Thymus (tissue), 14 donors: ENCODE measurements at places on chromosomes 5 and 9.

DNA sequence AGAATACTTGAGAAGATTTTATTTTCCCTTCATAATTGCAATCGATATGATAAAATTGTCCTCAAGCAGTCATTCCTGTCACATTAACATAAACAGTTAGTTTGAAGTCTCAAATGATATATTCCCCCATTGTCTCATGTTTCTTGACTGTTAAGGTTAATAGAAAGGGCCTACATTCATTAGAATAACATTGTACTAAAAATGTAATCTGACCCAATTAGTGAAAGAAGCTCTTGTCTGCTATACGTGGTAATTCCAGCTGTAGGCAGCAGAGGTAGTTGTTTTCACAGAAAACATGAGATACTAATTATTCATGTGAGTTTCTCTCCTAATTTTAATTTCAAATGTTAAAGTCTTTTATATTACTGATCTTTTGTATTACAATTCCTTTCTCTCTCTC is 25.9 kb upstream of the AP3B1 start:
- DNase-seq, result no peak

DNA sequence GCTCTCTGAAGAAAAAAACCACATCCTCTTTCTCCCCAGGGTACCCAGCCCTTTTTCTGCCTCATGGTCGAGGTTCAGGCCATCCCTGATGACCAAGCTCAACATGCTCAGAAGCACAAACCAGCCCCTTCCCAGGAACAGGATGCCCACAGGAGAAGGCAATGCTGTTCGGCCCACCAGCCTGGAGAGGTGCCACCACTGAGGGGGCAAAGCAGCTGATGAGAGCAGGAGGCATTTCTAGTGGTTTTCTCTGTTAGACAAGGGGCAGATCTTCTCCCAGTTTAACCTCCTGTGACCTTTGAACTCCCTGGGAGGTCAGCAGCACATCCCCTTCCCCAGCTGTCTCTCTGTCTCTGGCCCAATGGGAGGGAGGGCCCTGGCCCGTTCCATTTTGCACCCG is 73.0 kb downstream of the PAX5 start:
- no peak for DNase-seq

GRCh38 chr5:155983954-155984353 is 343.0 kb upstream of the SGCD start:
- DNase-seq, result no peak

- DNase-seq, result no peak
Observed at GRCh38 chr9:127524373-127524772, 73.1 kb downstream of the LRSAM1 start.

GRCh38 chr5:16935231-16936149 is 598 bp downstream of the MYO10 start:
- no peak for DNase-seq

DNA sequence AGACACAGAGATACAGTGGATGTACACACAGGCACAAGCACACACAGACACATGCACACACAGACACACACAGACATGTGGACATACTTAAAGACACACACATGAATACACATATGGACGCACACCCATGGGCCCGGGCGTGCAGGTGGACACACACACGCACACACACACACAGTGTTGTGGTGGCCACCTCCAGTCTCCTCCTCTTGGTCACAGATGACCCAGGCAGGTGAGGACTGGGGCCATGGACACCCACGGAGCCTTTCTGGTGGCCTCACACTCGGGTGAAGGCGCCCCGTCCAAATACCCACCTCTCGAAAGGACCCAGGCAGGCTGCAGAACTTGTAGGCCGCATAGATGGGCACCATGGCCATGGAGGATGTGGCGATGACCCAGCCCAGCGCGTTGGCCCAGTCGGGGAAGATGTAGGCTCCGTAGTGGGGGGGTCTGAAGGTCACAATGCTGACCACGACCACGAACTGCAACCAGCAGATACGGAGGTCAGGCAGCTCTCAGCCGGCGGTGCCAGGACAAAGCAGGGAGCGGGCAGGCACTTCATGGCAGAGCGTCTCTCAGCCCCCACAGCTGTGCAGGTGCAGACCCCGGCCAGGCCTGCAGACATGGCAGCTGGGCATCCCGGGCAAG is 42.5 kb downstream of the SLC6A3 start:
- DNase-seq, result no peak

- DNase-seq, result no peak
Observed at GRCh38 chr9:111648066-111648465, 13.3 kb upstream of the GNG10 start.

- no peak for DNase-seq
Observed at GRCh38 chr5:77853353-77853907, 77.3 kb upstream of the TBCA start.

GRCh38 chr9:133188843-133189180 is 20.2 kb downstream of the OBP2B start:
- no peak for DNase-seq

DNA sequence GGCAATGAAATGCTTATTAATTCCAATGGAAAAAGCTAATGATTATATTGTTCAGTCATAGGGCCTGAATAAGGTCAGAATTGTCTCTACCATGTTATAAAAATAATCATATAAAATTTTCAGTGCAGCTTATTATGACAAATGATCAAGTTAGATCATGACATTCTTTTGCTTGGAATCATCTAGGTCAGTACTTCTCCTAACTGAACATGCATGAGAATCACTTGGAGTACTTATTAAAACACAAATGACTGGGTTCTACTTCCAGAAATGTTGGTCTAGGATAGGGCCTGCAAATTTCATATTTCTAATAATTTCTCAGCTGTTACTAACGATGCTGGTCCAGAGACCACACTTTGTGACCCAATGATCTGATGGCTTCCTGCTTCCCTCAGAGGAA is 806.0 kb upstream of the ZNF608 start:
- no peak for DNase-seq

DNA sequence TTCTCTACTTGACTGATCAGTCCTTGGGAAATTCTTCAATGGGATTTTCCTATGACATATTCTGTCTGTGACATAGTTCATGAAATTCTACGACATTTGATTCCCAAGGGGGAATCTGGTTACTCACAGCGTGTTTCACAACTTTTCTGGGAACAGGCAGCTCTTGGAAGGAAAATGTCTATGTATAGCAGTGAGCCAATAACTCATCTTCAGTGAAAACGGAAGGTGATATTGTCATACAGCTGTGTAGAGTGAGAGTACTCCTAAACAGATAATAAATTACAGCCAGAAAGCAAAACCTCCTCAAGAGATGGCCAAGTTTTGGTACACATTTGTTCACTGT is 91.4 kb downstream of the C9orf152 start:
- DNase-seq, result no peak

DNA sequence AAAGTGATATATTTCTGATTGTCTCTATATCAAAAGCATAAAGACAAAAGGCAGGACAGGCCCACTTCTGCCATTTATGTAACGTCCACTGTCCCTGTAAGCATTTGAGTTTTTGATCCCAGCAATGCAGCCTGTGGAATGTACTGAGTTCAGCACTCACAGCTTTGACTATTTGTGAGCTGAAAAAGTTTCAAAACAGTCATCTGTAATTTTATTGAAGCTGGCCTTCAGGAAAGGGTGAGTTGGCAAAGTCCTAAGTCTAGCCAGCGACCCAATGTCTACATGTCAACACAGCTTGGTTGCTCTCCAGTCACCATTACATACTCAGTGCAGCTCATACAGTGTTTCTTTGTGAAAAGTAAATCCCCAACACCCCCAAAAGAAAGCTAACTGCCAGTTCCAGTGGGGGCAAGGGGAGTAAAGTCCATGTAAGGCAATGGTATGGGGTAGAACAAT is 9.7 kb downstream of the LIFR start:
- DNase-seq, result no peak

- DNase-seq, result no peak
Observed at GRCh38 chr9:128438343-128439109, 17.3 kb upstream of the ODF2 start.

GRCh38 chr9:34049630-34050384 is 1.1 kb upstream of the UBAP2 start:
- DNase-seq, result no peak

GRCh38 chr5:167943343-167943742 is 348.1 kb upstream of the WWC1 start:
- DNase-seq, result no peak

GRCh38 chr9:83432104-83432627 is 106.0 kb downstream of the FRMD3 start:
- DNase-seq, result no peak

DNA sequence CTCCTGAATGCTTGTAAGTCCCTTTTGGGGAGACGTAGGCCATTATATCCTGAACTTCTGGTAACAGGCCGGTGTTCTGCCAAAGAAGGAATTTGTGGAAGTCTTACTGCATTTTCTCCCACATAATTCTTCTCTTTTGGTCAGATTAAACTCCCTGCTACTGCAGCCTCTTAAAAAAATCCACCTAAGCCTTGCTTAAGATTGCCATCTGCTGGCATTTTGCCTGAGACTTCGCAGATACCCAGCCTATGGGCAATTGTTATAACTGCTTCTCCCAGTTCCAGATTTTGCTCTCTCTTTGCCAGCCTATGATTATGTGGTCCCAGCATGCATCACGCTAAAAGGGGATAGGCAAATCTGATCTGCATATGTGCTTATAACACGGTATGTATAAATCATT is 391.6 kb upstream of the CHD1 start:
- DNase-seq, result no peak

DNA sequence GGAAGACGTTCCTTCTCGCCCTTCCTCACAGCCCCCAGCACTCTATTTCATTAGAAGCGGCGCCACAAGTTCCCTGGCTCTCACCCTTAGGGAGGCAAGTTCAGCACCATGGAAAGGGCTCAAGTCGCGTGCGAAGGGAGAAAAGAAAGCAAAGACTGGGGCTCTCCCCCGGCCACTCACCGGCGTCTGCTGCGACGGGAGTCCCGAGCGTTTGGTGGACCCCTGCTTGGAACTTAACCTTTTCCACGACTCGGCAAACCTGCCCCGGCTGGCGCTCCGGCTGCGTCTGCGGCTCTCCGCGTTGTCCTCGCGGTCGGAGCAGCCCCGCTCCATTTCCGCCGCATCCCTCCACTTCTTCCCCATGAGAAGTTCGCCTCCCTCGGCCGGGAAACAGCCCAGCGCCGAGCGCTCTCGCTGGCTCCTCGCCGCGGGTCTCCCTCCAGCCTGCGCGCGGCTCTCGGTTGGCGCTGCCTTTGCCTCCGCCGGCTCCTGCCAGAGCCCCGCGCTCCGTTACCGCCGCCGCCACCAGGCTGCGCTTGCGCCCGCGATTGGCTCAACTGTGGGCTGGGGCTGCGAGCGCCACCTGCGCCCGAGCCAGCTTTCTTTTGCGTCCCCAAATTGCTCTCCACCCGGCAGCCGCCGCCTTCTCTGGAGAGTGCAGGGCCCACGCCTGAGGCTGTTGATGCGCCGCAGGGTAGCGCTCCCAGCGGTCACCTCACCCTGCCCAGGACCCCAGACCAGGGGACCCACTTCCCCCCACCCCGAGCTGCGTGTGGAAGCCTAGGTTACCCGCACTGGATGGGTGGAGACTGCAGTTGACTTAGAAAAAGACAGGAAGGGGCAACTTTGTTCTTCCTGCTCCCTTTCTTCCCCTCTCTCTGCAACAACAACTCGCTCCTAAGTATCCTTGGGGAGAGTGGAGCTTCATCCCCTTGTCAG is 321.6 kb downstream of the CEMIP2 start:
- peak; percentile 8 for DNase-seq

- DNase-seq, result no peak
Observed at GRCh38 chr9:26809795-26810194, 82.8 kb downstream of the CAAP1 start.

DNA sequence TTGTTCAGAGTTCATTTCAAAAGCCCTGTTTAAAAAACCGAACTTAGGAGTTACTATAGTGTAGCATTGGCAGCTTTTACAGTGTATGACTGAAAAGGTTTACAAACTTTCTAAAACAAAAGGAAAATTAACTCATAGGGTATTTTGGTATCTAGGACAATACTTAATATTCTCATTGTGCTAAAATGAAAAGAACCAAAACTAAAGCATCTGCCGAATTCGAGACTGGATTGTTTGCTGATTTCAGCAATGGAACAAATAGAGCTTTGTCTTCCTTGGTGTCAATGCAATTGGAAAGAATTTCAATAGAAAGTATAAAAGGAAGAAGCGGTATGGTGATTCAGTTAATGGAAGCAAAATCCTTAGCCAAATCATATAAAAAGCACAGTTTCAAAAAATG is 254.1 kb downstream of the SLF1 start:
- DNase-seq, result no peak

- DNase-seq, result no peak
Observed at GRCh38 chr9:69090946-69091345, 55.4 kb downstream of the FXN start.

DNA sequence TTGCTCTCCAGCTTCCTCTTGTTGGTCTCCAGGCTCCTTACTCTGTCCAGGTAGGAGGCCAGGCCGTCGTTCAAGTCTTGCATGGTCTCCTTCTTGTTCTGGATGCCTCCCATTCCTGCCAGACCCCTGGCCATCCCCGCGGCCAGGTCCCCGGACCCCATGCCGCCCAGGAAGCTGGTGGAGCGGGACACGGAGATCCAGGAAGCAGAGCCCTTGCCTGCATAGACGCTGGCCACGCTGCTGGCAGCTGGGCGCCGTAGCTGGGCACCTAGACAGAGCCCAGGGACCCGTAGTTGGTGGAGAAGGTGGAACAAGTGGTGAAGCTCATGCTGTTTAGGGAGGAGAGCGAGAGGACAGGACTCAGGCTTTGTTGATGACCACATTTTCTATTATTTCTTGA is 1584.0 kb upstream of the ACO1 start:
- DNase-seq, result no peak

- DNase-seq, result no peak
Observed at GRCh38 chr9:130542038-130542437, 37.3 kb upstream of the FUBP3 start.

DNA sequence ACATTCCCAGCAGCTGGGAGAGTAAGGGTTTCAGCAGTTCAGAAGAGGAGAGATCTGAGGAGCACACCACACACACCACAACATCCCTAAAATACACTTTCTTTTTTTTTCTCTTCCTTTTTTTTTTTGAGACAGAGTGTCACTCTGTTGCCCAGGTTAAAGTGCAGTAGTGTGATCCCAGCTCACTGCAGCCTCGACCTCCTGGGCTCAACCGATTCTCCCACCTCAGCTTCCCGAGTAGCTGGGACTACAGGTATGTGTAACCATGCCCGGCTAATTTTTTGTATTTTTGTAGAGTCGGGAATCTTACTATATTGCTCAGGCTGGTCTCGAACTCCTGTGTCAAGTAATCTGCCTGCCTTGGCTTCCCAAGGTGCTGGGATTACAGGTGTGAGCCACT is 9.7 kb upstream of the UBAP1 start:
- no peak for DNase-seq

GRCh38 chr9:21104787-21105186 is 27.0 kb upstream of the IFNB1 start:
- DNase-seq, result no peak

GRCh38 chr5:97095318-97095732 is 47.1 kb downstream of the LIX1 start:
- no peak for DNase-seq
